ENCODE measurements at places on chromosomes 6 and 20.
A peak's percentile ranks its signal among the peaks of the same experiment; 100 is the strongest.

GRCh38 chr20:53081916-53082863 is 110.0 kb downstream of the TSHZ2 start:
- no peak for DNase-seq

GRCh38 chr6:27838945-27839625 is 73.1 kb downstream of the OR2B2 start:
- DNase-seq: peak; percentile 36

GRCh38 chr6:23180504-23181293 is 611.3 kb downstream of the HDGFL1 start:
- no peak for DNase-seq

GRCh38 chr6:132666118-132666517 is 7.1 kb upstream of the TAAR1 start:
- no peak for DNase-seq

GRCh38 chr6:127762284-127762683 is 138.6 kb downstream of the THEMIS start:
- no peak for DNase-seq

Measured in HS-27A (cell line).